ENCODE measurements at places on chromosomes 4 and X. TPM values are rescaled to one million over a fixed set of nuclear protein-coding genes. Genes with fewer than 3 reads are reported as not detected.

The PRPS2 gene
- total RNA-seq = 9.7 TPM

DNA sequence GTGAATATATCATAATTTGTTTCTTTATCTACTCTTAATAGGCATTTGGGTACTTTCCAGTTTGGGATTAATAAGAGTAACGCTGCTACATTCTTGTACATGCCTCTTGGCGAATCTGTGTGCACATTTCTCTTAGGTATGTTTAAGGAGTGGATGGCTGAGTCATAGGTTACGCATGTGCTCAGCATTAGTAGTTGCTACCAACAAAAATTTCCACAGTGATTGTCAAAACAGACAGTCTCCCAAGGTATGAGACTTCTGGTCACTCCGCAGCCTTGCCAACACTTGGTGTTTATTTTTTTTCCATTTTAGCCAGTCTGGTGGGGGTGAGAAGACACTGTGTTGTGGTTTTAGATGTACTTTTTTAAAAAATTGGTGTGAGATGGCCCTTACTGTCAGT lies 44.6 kb downstream of the FGFBP1 start:
- DNase-seq = no peak

The BMPR1B gene
- 7.8 TPM for total RNA-seq

- no peak for DNase-seq
Measured at GRCh38 chrX:134365904-134366303, 94.1 kb upstream of the HPRT1 start.

The PROM1 gene
- 3.3 TPM for total RNA-seq

GRCh38 chrX:48696909-48697727 lies 584 bp downstream of the SUV39H1 start:
- DNase-seq = peak; percentile 35

DNA sequence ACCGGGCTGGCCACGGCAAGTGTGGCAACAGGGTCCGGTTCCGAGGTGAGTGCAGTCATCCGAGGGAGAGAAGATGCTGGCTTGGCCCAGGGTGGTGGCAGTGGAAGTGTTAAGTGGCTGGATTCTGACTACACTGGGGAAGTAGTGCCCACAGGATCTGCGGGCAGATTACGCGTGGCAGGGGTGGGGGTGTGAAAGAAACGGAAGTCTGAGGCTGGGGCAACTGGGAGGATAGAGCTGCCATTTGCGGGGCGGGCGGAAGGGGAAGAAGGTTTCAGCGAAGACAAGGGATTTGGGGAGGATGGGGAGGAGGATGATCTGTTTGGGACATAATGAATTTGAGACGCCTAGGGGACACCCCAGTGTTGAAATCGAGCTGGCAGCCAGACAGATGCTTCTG lies 5.3 kb downstream of the RS1 start:
- no peak for DNase-seq

DNA sequence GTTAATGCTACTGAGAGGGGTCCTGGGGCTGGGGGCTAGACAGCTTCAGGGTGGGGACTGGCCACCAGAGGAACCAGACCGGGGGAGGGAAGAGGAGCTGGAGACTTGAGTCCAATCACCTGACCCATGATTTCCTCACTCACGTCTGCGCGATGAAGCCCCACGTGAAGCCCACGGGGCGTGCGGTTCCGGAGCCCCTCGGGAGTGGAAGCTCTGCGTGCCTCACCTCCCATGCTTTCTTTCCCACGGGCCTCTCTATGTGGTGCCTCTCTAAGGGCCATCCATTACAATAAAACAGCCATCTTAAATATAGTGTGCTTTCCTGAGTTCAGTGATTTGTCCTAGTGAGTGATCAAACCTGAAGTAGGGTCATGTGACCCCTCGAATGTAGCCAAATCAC lies 119.9 kb downstream of the ENPP6 start:
- no peak for DNase-seq

The CD99L2 gene
- total RNA-seq = 122 TPM

The MAGEA11 gene
- total RNA-seq = not detected

The PAGE2 gene
- total RNA-seq = not detected

The TEX13C gene
- total RNA-seq = not detected

- no peak for DNase-seq
Measured at GRCh38 chrX:129651756-129652564, 2.8 kb downstream of the APLN start.

DNA sequence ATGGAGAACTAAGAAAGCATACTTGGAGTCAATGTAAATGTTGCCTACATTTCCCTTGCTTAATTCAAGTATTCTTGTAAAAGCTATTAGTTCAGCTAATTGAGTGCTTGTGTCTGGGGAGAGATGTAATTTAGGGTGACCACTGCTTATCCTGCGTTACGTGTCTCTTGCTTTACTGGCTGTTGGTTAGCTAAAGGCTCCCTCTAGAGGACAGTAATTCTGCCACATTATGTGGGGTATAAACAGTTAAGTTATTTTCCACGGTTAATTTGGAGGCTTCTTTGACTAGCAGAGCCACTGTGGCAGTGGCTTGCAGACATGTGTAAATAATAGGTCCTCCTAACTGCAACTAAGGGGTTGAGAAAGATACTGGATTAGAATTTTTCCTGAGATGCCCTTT lies 25.3 kb upstream of the NAF1 start:
- DNase-seq = no peak

DNA sequence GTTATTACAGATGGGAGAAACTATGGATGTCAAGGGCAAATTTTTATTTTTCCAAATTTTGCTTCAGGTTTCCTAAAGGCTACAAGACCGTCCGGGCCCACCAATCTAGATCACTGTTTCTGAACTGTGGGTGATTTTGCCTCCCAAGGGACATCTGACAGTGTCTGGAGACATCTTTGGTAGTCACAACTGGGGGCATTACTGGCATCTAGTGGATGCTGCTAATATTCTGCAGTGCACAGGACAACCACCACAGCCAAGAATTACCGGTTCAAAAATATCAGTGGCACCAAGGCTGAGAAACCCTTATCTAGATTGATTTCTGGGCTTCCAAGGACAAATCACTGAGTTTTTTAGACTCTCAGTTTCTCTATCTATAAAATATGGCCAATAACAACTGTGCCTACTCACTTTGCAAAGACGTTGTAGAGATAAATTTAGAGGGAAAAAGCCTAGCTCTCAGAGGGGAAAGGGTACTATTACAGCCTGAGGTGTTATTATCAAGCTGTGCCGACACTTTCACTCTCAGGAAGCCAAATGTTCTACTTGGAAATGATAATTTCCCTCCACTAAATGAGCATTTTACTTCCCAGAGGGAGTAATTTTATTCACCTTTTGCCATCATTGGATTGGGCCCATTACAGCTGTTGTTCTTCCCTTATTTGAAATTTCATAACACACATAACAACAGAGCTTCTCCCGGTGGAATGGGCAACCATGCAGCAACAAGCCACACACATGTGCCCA lies 442.1 kb downstream of the CENPC start:
- DNase-seq = no peak

The IRAK1 gene
- 26.7 TPM for total RNA-seq

DNA sequence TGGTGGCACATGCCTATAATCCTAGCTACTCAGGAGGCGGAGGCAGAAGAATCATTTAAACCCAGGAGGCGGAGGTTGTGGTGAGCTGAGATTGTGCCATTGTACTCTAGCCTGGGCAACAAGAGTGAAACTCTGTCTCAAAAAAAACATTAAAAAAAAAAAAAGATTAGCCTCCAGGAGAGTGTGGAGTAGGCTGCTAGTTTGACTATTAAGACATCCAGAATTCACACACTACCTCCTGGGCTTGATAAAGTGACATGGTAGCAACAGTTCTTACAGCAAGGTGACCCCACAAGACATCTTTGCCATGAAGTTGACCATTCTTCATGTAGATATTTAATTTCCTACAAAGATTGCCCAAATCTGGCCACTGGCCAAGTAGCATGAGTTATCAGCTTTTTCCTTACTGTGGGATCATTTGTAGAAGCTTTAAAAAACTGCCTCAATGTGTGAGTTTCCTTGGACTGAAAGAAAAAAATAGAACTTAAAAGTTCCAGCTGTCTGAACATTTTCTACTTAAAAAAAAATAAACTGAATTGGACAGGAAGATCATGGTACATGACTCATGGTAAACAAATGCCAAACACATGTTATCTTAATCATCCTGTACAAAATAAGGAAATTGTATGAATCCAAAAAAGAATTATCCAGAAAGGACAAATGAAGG lies 35.3 kb upstream of the SPRY1 start:
- no peak for DNase-seq

DNA sequence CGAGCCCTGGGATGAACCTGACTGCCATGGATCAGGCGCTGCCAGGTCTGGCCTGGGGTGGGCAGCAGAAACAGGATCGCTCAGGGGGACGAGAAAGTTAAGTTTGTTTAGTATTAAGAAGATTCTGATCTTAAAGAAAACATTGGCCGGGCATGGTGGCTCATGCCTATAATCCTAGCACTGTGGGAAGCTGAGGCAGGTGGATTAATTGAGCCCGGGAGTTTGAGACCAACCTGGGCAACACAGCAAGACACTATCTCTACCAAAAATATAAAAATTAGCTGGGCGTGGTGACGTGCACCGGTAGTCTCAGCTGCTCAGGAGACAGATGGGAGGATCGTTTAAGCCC lies 696 bp upstream of the FLNA start:
- DNase-seq = no peak

DNA sequence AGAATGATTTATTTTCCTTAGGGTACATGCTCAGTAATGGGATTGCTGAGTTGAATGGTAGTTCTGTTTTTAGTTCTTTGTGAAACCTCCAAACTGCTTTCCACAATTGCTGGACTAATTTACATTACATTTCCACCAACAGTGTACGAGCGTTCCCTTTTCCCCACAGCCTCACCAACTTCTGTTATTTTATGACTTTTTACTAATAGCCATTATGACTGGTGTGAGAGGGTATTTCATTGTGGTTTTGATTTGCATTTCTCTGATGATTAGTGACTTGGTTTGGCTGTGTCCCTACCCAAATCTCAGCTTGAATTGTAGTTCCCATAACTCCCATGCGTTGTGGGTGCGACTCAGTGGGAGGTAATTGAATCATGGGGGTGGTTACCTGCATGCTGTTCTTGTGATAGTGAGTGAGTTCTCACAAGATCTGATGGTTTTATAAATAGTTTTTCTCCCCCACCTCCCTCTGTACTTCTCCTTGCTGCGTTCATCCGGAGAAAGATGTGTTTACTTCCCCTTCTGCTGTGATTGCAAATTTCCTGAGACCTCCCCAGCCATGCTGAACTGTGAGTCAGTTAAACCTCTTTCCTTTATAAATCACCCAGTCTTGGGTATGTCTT lies 95.1 kb downstream of the GBA3 start:
- no peak for DNase-seq

DNA sequence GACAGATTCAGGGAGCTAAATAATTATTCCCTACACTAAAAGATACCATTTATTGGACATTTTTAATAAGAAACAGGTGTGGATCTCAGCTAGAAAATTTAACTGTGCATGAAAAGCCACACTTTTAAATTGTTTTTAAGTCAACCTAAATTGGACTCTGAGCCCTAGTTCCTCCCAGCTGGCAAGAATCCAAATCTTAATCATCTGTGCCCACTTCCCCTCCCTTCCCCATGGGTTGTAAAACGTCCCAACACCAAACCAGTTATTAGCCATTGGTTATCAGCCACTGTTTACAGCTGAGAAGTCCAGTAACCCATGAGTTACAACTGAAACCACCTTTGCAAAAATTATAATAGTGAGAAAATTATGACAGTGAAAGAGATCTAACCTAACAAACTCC lies 125.6 kb upstream of the S100G start:
- DNase-seq = no peak

DNA sequence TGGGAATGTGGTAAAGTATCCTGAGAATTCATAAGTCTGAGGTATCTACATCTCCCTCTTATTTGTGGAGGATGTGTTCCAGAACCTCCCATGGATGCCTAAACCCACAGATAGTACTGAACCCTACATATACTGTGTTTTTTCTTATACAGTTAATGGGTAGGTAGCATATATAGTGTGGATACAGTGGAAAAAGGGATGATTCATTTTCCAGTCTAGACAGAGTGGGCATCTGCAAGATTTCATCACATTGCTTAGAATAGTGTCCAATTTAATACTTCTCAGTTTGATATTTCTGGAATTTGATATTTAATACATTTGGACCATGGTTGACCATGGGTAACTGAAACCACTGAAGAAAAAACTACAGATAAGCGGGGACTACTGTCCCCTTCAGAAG lies 155.0 kb upstream of the ANKRD50 start:
- no peak for DNase-seq

The STK32B gene
- 0.30 TPM for total RNA-seq

The GRIA2 gene
- 0.51 TPM for total RNA-seq

GRCh38 chr4:52957835-52958631 lies 95.9 kb downstream of the RASL11B start:
- no peak for DNase-seq

- no peak for DNase-seq
Measured at GRCh38 chrX:22021751-22022324, 10.3 kb upstream of the PHEX start.

GRCh38 chrX:40273356-40274050 lies 175.7 kb upstream of the BCOR start:
- DNase-seq = no peak

DNA sequence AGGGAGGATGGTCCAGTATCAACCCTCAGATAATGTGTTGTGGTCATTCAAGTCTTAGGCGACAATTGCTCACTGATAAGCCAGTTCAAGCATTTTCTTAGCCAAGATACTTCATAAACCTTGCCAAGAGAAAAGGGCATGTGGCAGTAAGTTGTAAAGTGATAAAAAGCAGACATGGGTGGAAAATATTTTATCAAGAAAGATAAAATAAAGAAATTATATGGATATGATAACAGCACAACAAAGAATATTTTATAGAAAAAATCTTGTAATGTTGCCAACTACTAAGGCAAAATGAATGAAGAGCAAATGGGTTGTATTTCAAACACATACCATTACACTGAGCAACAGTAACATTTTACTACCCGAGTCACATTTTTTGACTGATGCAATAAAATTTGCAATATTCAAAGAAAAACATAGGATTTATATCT lies 217.4 kb upstream of the PITX2 start:
- DNase-seq = no peak

The CDX4 gene
- total RNA-seq = not detected

DNA sequence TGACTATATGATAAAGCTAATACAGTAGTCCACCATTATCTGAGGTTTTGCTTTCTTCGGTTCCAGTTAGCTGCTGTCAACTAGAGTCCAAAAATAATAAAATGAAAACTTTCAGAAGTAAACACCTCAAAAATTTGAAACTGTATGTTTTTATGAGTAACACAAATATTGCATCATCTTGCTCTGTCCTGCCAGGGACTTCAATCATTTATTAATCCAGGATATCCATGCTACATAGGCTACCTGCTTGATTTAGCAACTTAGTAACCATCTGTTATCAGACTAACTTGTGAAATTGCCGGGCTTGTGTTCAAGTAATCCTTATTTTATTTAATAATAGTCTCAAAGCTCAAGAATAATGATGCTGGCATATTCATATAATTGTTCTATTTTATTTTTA lies 1537.8 kb upstream of the PABPC4L start:
- DNase-seq = no peak

Measured in heart right ventricle (tissue), 16 donors.